ENCODE measurements at places on chromosomes 11 and 22.
A peak's percentile ranks its signal among the peaks of the same experiment; 100 is the strongest.

- DNase-seq: no peak
Observed at GRCh38 chr11:64742087-64742888, 1.7 kb downstream of the RASGRP2 start.

DNA sequence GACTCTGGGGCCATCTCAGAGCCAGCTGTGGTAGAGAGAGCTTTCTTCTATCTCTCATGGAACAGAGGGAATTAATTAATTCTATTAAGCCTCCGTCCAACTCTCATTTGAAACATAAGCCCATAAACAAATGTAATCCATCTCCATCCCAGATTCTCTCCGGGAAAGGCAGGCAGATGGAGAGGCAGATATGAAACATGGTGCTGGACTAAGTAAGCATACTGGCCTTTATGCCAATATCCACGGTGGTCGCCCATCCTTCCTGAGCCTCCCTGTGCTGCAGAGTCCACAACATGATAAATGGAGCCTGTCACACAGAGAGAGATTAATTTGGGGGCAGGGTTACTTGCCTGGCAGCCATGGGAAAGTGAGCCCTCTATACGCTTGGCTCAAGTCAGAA is 44.8 kb downstream of the PRR5L start:
- DNase-seq: no peak

DNA sequence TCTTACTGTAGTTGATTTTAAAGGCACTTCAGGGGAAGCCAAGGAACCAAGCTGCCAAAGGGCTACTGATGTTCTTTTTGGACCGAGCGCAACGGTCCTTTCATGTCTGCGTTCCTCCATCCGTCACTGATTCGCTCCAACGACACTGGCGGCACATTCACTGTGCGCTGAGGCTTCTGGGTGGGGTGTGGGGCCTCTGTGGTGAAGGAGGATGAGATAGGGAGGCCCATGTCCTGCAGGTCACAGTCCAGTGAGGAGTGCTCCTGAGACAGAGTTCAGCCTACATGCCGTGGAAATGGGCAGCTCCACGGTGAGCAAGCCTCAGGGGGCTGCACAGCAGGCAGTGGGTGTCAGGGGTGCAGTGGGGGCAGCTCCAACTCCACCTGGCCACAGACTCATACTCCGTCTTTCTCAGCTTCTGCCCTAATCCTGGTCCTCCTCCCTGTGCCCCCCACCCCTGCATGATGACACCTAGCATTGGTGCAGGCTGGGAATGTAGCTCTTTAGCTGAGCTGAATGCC is 87.8 kb upstream of the SHANK2 start:
- no peak for DNase-seq

- no peak for DNase-seq
Observed at GRCh38 chr11:17927681-17928343, 85.0 kb downstream of the SERGEF start.

DNA sequence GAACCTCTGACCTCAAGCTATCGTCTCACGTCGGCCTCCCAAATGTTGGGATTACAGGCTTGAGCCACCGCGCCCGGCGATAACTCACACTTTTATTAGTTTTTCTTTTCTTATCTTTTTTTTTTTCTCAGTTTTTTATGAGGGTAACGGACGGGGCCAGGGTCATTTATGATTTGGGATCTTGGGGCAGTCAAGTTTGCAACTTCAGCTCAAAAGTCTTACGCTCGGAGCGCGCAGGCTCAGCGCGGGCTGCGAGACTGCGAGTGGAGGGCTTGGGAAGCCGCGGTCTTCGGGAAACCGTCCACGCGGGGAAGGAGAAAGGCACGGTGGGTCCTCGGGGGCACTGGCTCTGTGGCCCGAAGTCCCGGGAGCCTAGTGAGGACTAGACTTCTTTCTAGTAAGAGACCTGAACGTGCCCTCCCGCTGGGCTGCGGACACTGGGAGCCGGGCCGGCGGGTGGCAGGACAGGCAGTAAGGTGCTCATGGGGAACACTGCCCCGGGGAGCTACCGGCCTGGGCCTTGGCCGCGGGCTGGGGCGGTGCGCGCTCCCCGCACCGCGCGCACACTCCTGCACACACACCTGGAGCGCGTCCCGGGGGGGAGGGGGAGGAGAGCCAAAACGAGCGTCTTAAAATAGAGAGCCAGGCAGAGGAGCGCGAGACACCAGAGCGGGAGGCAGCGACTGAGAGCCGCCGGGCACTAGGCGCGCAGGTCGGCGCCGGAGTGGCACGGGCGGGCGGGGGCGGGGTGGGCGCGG is 476 bp upstream of the BARX2 start:
- DNase-seq: no peak

- no peak for DNase-seq
Observed at GRCh38 chr11:134862105-134862502, 450.1 kb upstream of the B3GAT1 start.

- no peak for DNase-seq
Observed at GRCh38 chr11:27028561-27028965, 12.1 kb upstream of the BBOX1 start.

DNA sequence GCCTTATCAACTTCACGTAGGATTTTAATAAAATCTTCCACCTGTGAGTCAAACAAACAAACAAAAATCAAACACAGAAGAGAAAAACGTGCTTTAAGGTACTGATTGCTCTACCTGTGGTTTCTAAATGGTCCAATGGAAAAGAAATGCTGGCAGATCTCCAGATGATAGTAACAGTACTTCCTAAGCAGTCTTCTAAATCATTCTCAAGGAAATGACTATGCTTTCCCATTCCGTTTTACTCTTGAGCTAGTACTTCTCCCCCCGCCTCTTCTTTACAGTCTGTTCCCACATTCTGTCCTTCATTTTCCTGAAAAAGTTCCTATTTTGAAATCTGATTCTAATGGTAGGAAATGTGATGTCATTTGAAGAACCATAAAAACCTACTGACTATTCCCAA is 25.4 kb downstream of the SAAL1 start:
- no peak for DNase-seq

- peak; percentile 94 for DNase-seq
Observed at GRCh38 chr11:12066056-12066798, 44.2 kb upstream of the MICAL2 start.

DNA sequence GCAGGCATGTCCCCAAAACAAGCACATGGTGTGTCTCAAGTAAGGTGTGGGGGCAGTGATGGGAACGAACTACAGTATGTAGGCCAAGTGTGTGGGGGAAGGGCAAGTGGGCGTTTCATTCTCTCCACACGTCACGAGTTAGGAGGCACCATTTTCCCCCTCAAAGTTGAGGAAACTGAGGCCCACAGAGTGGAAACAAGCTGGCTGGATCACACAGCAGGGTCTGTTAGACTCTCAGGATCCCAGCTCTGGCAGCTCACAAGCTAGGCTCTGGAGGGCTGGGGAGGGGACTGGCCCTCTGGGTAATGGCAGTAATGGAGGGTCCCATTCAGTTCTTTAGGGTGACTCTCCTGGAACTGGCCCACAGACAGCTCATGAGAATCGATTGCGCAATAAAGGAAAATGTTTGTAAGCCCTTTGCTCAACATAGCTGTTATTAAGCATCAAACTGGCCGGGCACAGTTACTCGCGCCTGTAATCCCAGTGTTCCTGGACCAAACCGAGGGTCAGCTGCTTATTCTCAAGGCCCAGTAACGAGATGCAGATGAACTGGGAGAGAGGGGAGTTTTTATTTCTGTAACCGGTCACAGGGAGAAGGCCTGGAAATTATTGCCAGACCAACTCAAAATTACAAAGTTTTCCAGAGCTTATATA is 24.1 kb upstream of the TUB start:
- no peak for DNase-seq

- DNase-seq: no peak
Observed at GRCh38 chr11:2927121-2927800, 2.0 kb downstream of the PHLDA2 start.

GRCh38 chr22:39649500-39650089 is 79.0 kb downstream of the CACNA1I start:
- no peak for DNase-seq

DNA sequence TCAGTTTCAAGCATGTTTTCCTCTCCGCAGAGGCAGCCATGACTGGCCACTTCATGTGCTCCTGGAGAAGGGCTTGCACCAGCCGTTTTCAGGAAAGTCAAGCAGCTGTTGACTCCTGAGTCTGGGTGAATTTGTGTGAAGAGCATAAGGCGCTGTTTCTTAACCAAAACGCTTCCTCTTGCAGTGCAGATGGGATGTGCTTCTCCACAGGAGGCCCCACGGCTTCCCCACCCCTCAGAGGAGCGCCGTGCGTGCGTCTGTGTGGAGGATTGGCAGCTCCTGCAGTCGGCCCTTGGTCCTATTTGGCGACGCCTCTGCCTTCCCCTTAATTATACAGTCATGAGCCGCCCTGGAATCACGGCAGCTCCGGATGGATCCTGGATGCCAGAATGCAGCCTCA is 54.1 kb upstream of the B3GAT1 start:
- no peak for DNase-seq

DNA sequence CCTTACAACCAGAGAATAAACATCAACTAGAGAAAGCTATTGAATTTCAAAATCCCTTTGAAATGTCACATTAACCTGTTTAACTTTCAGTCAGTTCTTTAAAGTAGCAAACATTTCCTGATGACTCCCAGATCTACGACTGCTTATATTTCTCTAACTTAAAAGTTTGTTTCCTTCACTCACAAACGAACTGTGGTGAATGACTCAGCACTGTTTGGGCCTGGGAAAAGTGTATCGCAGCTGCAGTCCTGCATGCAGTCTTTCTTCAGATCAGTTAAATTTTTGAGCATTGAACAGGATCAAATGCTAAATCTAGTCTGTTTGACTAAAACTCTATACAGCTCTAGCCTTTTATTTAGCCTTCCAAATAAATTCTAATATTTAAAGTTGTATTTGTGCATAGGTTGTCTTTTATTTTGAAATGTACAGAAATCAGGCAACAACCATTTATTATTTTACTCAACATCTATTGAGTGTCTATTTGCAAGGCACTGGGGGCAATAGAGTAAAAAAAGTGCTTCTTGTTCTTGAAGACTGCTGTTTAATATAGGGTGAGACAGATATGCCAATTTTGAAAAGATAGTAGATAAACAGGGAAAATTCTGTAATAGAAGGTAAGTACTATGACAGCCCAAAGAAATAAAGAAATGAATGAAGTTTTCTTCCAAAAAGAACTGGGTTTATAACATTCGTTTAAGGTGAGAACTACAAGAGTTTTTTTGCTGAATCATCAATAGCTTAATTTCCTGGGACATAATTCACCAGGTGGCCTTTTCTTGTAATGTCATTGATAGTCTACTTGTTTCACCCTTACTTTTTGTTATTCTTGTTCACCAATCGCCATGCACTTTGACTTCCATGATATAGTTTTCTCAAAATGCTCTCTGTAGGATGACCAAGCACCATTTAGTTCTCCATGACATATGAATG is 235.4 kb downstream of the METTL15 start:
- DNase-seq: peak; percentile 15

GRCh38 chr11:115333121-115333520 is 171.1 kb downstream of the CADM1 start:
- no peak for DNase-seq

- no peak for DNase-seq
Observed at GRCh38 chr22:38467904-38468442, at the start of gene KDELR3. Gene KDELR3 (plus strand): TSS chr22:38468096. CDS start chr22:38468234, 138 bp downstream.

- peak; percentile 48 for DNase-seq
Observed at GRCh38 chr11:57460022-57460757, at the start of gene RTN4RL2. Gene RTN4RL2 (plus strand): TSS chr11:57460528. CDS start chr11:57460866, 338 bp downstream.

DNA sequence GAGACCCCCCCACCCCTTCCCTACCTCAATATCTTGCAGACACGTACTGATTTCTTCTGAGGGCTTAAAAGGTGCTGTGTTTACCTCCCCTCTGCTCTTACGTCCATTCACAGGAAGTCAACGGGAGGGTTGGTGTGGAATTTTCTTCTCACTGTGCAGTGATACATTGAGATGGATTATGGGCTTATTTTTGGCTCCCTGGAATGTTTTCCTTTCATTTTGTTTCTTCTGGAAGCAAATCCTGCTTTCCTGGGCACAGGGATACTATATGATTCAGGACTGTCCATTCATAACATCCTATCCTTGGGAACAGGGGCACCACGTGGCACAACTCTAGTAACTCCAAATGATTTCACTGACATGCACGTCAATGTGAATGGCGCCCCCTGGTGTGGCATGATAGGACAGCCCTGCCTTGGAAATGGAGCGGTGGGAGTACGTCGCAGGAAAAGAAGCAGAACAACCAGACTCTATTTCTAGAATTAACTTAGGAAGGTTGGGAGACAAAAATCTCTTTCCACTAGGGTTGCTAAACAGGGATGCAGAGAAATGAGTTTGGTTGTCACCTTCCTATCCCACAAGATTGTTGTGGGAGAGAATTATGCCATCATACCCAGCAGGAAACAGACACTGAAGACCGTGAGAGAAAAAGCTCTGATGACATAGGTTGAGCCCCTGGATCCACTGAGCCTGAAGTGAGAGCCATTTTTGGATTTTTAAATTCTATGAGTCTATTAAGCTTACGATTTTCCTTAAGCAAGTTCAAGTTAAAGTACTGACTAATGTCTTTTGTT is 146.5 kb upstream of the RAG2 start:
- peak; percentile 52 for DNase-seq

DNA sequence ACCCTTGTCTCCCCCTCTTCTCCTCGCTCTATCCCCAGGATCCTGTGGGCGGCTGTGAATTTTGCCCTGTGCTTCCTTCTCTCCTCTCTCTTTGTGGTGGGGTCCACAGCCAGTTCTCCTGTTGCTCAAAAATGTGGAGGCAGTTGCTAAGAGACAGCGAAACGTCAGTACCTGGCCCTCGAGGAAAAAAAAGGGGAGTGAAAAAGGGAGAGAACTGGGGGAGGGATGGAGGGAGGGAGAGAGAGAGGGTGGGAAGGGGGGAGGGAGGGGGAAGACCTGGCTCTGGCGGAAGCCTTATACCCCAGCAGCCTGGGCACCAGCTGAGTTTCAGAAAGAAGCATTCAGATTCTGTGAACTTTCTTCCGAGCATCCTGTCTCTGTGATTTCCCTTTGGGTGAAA is 2.1 kb upstream of the LRRC55 start:
- no peak for DNase-seq

DNA sequence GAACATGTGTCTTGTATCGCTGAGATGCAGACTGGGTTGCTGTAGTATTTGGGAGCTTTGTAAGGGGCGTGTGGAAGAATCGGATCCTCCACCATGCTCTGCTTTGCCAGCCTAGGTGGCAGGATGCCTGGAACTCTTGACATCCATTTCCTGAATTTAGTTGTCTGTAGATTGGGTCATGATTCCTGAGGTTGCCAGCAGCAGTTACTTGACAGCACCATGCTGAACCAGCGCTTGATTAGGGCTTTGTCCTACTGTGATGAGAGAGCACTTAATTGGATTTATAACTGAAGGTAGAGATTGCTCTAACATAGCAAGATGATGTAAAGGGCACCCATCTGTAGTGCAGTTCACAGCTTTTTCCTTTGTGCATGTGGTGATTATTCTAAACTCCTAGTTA is 75.6 kb upstream of the HORMAD2 start:
- no peak for DNase-seq

All from HepG2 (cell line).